Putamen (tissue), 1 donor: ENCODE measurements at places on chromosomes 12 and 14.

GRCh38 chr12:52980650-52981423 is 25.4 kb upstream of the EIF4B start:
- DNase-seq, result peak; percentile 85

GRCh38 chr14:101861464-101861863 is 100.0 kb downstream of the PPP2R5C start:
- DNase-seq, result no peak

GRCh38 chr12:122192441-122192840 is 9.5 kb downstream of the LRRC43 start:
- peak; percentile 36 for DNase-seq

DNA sequence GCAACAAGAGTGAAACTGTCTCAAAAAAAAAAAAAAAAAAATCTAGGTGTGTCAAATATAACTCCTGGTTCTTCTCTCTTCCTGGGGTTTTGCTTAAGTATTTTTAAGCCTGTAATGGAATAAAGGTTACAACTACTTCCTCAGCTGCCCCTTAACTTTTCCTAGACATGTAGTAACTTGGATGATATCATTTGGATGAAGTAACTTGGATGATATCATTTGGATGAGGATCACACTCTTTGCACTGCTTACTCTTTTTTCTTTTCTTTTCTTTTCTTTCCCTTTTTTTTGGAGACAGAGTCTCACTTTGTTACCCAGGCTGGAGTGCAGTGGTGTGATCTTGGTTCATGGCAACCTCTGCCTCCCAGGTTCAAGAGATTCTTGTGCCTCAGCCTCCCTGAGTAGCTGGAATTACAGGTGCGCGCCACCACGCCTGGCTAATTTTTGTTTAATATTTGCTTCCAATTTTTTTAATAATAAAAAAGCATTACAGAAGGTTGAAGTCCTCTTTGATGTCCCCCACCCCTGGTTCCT is 775 bp upstream of the FAM186A start:
- DNase-seq, result no peak

GRCh38 chr12:47858511-47859266 is 39.0 kb upstream of the HDAC7 start:
- DNase-seq, result no peak

- DNase-seq, result no peak
These were observed 61.0 kb downstream of the PPM1A start for GRCh38 chr14:60309867-60310552.
